SK-N-SH (cell line): ENCODE measurements at places on chromosomes 13 and 19.

- no peak for DNase-seq
Observed at GRCh38 chr19:41987141-41987860, 6.7 kb downstream of the ATP1A3 start.

DNA sequence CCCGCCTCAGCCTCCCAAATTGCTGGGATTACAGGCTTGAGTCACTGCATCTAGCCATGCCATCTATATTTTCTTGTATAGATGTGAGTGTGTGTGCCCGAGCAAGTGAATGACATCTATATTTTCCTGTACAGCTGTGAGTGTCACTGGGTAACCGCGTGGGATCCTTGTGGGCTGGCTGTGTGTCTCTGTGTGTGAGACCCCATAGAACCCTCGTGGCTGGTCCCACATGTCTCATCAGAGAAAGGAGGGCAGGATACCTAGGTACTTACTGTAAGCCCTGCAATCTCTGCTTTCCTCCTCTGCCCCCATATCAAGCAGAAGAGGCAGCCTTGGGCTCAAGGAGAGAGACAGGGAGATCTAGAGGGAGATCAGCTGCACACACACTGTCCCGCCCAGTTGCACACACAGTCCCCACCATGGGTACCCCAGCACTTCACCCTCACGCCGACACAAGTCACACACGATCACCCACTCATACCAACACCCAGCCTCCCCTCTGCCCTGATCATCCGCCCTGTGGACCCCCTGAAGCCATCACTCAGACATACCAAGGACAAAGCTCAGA, 655 bp downstream of the DENND1C start:
- DNase-seq = no peak

- no peak for DNase-seq
Observed at GRCh38 chr13:90884066-90884465, 463.4 kb upstream of the MIR17HG start.

DNA sequence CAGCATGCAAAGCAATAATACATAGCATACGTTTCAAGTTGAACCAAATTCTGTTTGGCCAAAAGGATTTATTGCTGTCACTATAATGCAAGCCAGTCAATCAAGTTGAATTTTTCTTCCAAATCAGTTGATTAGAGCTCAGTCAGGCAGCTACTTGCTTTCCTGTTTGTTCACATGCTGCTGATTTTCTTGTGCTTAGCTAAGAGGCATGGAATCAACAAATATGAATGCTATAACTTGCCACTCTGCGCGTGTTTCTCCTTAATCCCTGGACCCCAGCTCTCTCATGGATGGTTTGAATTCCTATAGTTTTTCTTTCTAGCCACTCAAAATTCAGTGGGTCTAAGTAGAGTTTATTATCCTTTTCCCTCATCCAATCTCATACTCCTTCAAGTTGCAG, 311.3 kb downstream of the KLF5 start:
- no peak for DNase-seq
